ENCODE measurements at places on chromosomes 1 and 21.

DNA sequence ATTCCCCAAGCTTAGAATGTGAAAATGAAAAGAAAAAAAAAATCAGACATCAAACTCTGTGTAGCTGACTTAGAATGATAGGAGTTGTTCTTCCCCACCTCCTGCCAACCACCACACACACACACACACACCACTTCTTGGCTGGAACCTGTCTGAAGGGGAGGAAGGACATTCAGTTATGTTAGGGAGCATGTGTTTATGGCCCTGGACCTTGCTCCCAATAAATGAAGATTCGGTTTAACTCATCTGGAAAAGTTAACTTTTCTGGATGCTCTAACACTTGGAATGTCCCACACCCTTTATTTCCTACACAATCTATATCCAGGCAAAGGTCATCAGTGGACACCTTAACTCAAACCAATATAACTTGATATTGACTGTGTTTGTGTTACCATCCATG is 112.4 kb downstream of the DAB1 start:
- DNase-seq = no peak

- no peak for DNase-seq
Observed at GRCh38 chr1:230430499-230430898, 4.4 kb upstream of the PGBD5 start.

DNA sequence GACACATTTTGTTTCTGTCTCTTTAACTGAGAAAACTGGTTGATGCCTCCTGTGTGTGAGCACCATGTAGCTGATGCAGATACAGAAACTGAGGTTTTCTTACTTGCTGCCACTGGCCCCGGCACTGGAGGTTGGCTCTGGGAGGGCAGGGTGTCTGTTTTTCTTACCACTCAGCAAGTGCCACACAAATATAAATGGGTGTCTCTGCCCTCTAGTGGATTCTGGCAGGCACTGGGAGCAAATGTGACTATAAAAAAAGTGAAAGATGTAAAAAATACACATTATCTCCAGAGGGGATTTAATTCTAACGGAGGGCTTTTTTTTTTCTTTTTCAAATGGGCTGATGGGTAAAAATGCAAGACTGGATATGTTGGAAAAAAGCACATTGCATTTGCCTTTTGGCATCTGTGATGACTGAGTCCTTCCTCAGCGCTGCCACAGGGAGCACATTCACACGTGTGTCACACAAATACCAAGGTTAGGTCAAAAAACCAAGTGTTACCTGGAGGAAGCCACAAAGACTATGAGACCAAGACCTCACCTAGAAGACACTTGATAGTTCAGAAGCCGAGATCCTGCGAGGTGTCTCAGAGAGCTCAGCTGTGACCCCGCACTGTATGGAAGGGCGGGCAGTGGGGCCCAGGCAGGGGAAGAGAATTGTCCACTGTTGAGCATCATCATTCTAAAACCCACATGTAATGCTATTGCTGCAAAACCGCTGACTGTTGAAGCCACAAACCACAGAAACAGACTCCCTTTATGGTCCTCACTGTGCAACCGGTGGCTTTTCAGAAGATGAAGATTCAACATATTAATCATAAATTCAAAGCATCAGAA is 18.9 kb downstream of the PGBD2 start:
- DNase-seq = peak; percentile 55

DNA sequence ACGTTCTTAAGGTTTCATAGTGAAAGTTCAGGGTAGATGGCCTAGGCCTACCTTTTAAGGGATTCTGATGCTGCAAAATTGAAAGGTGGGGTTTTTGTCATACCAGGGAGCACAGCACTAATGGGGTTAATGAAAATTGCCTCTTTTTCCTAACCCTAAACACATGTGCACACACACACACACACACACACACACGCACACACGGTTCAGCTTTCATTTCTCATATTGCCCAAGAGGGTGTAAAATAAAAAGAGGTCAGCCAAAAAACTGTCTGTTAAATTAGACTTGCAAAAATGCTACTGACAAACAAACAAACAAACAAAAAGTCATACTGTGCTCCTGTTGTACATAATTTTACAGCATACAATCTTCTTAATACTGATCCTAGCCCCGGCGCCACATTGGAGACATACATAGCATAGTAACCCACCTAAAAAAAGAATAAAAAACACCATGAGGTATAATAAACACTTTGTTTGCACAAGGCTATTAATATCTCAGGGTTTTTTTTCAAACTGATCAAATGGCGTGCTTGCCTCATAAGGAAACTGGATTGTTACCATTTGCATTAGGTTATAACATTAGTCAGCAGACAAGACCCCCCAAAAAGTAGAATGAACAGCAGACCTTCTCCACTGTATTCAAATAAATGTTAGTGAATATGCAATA is 69.1 kb downstream of the TGFB2 start:
- DNase-seq = no peak

DNA sequence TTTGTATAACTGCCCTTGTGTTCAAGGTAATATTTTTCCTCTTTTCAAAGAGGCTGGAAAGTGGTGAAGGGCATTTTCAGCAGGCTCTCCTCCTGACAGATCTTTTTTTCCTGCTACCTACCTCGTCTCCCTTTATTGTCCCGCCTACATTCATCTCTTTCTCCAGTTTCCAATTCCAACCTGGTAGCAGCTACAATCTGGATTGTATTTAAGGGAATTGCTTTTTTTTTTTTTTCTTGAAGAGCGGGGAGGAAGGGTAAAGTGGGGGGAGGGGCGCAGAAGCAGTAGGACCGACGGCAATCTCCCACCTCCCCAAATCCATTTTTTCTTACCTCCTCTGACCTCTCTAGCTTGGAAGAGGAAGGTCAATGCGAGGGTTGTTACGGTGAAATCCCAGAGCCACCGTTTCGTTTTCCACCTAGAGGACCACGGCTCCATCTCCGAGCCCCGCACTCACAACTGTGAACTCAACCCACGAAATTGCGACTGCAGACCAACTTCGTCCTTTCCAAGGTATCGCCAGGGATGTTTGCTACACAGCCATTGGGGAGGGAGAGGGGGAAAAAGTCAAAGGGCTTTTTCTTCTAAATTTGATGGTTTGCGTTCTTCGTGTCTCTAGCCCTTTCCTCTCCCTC is 464 bp downstream of the COL11A1 start:
- DNase-seq = no peak

DNA sequence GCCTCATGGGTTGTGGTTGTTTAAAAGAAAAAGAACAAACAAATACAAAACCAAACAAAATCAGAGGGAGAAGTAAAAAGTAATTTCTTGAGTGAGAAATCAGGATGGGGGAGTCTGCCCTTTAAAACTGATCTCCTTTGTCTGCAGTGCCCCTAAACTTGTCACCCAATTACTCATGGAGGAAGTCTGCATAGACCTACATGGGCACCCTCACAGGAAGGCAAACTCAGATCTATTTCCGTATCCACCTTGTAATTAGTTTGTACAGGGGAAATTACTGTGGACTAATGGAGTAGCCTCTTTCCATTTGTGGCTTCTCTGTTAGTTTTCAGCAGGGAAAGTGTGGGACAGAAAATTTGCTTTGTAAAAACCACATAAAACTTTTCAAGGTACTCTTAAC is 600.4 kb downstream of the ADGRL2 start:
- DNase-seq = no peak

GRCh38 chr1:91124989-91125417 is 103.2 kb upstream of the ZNF644 start:
- no peak for DNase-seq

DNA sequence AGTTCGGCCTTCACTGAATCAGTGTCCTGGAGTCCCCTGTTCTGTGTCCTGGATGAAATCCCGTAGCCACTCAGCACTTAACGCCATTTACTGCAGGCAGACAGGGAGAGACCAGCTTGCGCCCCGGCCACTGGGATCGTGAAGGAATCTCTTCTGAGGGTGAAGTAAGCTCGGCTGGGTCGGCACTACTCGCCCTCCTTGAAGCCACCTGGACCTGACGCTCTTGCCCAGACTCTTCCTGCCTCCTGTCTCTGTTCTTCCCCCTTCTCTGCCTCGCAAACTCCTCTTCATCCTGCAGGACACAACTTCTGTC is 99.9 kb upstream of the ZBTB40 start:
- no peak for DNase-seq

DNA sequence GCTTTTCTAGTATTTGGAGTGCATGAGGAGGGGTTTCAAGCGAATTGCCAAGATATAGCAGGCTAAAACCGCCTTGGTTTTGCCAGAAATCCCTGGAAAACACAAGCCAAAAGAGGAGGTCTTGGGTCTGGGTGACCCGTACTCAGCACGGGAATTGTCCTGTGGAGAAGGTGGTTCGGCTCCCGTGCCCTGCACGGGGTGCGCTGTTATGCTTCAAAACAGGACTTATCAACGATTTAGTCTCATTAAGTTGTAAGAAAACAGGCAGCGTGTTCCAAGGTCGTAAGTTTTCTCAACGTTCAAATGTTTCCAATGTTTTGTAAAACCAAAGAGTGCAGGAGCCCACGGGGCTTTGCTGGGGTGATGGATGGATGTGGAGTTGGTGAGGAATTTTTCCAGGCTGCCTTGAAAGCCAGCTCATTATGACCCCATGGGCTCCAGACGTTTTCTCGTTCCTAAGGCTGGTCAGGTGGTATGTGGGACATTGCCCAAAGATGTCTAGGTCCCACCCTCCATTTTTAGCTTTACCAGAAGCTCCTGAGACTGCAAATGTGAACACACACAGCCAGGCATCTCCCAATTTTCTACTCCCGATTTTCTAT is 75.4 kb upstream of the CLDN14 start:
- no peak for DNase-seq

GRCh38 chr1:16050328-16050727 is 6.7 kb downstream of the CLCNKB start:
- DNase-seq = no peak

DNA sequence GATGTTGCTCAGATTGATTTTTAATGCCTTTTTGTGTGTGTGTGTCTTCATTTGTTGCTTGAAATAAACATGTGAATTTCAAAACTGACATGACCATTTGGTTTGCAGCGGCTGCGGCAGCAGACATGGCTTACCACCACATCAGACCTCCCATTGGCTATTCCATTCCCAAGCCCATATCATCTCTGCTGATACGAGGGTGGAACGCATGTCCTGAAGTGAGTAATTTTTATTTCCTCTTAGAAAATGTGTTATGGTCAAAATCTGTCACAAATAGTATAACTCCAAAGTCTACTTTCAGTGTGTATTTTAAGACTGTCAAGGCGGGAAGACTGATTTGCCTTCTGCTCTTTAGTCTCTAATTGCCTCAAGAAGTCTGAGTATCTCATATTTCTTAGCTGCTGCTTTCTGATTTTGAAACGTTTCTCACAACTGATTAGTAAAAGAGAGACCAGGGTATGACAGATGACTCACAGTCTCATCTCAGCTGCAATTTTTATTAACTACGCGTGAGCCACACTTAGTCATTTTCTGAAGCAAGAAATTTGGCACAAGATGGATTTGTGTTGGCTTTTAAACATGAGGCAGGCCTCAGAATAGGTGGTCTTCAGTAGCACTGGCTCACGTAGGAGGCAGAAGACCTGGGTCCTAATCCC is 49.0 kb downstream of the LRRC53 start:
- DNase-seq = no peak

GRCh38 chr1:222043444-222044292 is 301.8 kb upstream of the DUSP10 start:
- no peak for DNase-seq

DNA sequence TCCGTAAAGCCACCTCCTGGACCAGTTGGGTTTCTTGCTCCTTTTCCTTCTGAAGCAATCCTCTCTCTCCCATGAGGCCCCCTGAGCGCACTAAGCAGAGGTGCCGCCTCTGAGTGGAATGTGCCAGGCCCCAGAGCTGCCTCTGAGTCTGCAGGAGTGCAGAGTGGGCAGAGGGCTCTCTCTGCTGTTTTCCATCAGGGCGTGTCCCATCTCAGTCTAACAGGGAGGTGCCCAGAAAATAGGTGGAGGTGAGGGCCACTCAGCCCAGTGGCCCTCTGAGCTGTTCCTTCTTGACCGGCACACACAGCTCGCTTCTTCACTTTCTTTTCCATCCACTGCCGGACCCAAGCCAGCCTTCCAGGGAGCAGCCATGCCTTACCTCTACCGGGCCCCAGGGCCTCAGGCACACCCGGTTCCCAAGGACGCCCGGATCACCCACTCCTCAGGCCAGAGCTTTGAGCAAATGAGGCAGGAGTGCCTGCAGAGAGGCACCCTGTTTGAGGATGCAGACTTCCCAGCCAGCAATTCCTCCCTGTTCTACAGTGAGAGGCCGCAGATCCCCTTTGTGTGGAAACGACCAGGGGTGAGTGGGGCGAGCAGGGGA is at the start of gene CAPN9:
Gene CAPN9 (plus strand): TSS at position 262 of the 604 bp plus-strand sequence. CDS start 109 bp downstream, at position 371.
- no peak for DNase-seq

DNA sequence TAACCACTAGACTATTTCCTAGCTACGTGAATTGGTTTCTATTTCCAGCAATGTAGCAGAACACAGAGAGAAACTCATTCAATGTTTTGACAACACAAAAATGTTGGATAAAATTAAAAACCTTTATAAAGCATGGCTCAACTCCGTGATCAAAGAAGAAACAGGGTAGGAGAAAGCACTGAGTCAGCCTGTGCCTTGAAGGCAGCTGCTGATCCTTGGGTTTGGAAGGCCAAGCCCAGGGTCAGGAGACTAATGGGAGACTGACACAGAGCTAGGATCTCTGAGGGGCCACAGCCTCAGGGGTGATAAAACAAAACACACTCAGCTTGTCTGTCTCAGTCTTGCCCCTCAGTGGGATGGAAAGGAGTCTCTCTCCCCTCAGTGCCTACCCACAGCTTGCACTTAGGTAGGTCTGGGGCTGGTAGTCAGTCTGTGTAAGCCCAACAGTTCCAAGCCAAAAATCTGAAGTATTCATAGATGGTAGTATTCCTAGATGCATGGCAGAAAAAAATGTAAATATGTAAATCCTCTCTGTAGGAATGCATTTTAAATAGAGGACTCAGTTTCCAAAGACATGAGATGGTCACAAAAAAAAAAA is 53.3 kb downstream of the B3GALNT2 start:
- DNase-seq = no peak

- no peak for DNase-seq
Observed at GRCh38 chr1:65362545-65362944, 53.2 kb downstream of the DNAJC6 start.

DNA sequence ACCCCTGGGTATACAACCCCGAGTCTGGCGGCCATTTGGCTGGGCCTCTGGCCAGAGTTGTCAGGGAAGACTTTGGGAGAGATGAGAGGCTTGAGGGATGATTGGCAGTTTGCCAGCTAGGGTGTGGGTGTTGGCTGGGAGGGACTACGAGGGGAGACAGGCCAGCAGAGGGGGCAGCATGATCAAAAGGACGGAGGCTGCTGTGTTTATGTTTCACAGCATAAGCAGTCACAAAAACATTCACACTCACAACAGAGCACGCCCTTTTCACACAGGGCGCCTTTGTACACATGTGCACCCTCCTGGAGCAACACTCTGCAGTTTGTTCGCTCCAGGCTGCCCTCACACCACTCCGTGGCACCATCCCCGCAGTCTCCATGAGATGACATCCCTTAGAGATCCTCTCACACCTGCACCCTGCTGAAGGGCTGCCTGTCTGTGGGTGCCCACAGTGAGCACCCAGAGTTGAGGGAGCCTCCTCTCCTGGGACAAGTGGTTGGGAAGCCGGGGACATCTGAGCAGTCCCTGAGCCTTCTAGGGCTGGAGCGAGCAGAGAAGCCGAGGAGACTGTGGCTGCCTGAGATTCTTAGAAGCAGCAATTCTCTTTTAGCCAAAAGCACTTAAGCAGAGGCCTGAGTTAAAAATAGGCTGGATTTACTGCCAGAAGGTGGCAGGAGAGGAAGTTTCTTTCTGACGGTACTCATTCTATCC is 15.4 kb downstream of the EFNA3 start:
- DNase-seq = no peak
